ENCODE measurements at places on chromosomes 3 and 15.

GRCh38 chr15:74320352-74321247, 46.8 kb downstream of the CYP11A1 start:
- DNase-seq, result peak; percentile 89

DNA sequence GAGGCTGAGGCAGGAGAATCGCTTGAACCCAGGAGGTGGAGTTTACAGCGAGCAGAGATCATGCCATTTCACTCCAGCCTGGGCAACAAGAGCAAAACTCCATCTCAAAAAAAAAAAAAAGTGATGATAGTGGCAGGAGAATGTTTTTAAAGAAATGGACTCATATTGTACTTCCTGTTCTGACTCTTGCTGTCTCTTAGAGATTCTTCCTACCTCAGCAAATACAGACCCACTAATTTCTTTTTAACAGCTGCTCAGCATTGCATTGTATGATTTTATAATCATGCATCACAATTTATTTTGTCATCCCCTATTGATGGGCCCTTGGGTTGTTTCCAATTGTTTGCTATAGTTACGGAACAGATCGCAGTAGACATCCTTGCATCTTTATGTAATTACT, 8.8 kb upstream of the ANKDD1A start:
- DNase-seq, result no peak

DNA sequence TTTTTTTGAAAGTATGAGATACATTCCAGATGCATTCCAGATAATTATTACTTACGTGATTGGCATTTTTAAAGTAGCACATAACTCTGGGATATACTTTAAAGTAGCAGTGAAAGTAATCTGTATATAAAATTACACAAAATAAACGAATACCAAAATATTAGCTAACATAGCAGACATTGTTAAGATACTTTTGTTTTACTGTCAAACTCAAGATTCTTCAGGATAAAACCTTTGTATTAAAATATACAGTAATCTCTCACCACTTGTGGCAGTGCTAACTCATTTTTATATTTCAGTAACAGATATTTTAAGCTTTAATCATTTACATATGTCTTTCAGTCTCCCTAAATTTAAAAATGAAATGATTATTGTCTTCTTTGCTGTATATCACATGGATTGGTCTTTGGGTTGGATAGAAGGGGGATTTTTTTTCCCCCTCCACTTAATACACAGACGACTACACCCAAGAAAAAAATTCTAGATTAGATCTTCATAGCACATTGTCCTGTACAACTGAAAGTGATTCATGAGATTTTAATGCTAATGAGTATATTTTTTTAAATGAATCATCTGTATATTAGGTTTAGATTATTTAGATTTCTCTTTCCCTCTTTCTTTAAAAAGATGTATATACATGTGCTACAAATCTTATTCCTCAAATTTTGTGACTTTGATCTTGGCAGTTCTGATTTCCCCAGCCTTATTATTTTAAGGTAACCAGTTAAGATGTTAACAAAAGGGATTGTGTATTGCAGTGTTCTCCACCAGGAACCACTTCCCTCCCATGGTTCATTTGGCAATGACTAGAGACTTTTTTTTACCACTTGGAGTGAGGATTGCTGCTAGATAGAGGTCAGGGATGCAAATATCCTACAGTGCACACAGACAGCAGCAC, 24.5 kb upstream of the EBLN2 start:
- DNase-seq, result no peak

DNA sequence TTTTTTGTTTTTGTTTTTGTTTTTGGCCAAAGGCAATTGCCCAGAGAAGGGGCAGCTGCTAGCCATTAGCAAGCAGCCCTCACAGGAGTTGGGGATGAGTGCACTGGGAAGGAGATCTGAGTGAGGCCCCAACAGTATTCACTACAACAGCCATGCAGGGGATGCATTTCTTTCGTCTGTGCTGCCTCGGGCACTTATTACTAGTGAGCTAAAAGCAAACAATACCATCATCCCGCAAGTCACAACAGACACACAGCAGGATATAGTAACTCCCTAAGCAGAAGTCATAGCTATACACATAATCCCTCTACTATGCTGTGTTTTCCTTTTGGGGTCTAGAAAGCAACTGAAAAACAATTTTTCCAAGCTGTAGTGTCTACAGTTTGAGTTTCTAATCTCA, 27.2 kb downstream of the CRTAP start:
- DNase-seq, result no peak

- no peak for DNase-seq
Measured at GRCh38 chr3:89114841-89115223, 7.4 kb downstream of the EPHA3 start.
